Thyroid gland (tissue), 4 donors: ENCODE measurements at places on chromosomes 1 and 21. TPM values are rescaled to one million over a fixed set of nuclear protein-coding genes. Genes with fewer than 3 reads are reported as not detected.

Gene SLC27A3
- 14.4 TPM for total RNA-seq

Gene GBP7
- total RNA-seq = not detected

Gene IL23R
- not detected for total RNA-seq

Gene IFI44L
- total RNA-seq = 8.1 TPM

Gene NTNG1
- total RNA-seq = 0.56 TPM

Gene FCAMR
- total RNA-seq = not detected

Gene C1orf116
- 14.0 TPM for total RNA-seq

Gene HUNK
- 1.2 TPM for total RNA-seq

DNA sequence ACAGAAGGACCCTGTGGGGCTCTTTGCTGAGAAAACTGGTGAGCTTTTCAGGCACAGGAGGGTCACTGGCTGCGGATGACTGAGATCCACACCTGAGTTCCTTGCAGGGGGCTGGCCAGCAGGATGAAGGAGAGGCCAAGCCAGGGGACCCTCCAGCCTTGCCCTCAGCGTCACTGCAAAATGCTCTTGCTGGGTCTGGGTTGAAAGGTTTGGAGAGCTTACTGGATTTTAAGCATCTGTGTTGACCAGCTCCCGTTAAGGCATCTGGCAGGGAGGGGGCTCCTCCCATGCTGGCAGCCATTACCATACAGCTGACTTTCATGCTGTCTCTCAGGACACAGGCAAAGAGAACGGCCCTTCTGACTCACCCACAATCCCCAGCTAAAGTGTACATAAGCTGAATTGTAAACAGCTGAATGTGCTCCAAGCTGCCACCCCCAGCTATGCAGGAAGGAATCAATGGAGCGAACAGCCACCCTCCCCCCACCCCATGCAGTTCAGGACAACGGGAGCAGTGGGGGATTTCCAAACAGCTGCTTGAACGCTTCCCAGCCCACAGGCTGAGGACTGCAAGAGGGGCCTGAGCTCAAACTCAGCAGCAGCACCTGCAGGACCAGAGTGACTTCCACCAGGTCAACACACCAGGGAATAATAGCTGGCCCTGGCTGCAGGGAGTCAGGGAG is 21.3 kb upstream of the A3GALT2 start:
- DNase-seq = peak; percentile 91

- DNase-seq = peak; percentile 41
Observed at GRCh38 chr1:27111626-27112573, 43.0 kb downstream of the SLC9A1 start.

DNA sequence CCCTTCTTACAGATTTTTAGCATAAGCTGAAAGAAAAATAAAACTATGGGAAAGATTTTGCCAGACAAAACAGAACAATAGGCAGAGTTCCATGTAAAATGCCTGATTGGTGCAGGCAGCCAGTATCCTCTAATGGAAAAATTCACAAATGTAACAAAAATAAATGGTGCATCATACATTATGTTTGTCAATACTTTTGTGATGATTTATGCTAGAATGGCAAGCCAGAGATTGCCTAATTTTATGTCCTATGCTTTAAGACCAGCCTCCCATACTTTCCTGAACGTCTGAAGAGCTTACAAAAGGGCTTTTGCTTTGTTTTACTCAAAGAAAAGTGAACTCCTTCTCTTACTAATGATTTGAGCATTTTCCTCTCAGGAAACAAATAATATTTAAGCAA is 81.5 kb upstream of the KCNJ15 start:
- no peak for DNase-seq

DNA sequence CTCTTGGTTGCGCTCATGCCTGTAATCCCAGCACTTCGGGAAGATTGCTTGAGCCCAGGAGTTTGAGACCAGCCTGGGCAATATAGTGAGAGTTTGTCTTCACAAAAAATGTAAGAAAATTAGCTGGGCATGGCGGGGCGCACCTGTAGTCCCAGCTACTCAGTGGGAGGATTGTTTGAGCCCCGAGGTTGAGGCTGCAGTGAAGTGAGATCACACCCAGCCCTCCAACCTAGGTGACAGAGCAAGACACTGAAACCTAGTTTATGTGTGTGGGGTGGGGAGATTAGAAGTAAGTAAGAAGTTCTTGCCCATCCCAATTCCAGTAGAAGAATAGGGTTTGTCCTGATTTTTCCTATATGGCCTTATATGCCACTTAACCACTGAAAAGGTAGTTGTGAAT is 2.0 kb downstream of the RPL5 start:
- DNase-seq = no peak

DNA sequence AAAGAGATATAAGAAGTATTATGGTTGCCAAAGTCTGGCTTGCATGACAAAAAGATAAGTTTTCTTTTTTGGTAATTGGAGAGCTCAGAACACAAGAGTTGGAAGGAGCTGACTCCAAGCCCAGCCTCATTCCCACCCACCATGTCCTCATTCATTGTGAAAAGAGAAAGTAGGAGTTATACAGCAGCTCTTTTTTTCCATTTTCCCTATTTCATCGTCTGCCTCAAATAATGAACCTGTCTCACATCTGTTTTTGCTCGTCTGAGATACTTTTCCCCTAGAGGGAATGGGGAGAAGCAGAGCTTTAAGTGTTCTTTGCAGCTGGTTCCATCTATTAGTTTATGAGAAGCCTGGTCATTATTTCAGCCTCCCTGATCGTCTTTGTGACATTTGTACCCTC is 34.7 kb downstream of the AGT start:
- no peak for DNase-seq

DNA sequence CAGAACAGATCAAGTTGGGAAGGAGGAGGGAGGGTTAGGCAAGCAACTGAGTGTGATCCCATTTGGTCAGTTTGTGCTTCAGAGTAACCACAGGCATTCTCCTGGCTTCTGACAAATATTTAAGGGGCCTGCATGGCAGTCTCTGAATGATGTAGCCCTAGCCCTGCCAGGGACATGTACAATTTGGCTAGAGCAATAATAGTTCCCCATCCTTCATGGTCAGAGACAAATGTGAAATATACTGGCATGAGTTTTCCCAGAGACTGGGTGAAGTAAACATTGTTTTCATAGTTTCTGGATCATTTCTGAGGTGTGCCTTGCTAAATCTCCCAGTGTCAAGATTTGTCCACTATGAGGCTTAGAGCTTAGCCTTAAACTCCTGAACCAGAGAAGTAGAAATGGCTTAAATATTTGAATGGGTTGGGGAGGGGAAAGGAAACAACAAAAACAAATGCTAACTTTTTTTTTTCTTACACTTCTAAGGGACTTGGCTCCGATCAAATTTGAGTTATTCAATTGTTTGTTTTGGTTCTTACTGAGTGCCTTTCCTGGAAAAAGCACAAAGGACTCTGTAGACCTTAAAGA is 42.0 kb upstream of the UBE2U start:
- no peak for DNase-seq

- no peak for DNase-seq
Observed at GRCh38 chr1:165933446-165934170, 106.2 kb downstream of the UCK2 start.

DNA sequence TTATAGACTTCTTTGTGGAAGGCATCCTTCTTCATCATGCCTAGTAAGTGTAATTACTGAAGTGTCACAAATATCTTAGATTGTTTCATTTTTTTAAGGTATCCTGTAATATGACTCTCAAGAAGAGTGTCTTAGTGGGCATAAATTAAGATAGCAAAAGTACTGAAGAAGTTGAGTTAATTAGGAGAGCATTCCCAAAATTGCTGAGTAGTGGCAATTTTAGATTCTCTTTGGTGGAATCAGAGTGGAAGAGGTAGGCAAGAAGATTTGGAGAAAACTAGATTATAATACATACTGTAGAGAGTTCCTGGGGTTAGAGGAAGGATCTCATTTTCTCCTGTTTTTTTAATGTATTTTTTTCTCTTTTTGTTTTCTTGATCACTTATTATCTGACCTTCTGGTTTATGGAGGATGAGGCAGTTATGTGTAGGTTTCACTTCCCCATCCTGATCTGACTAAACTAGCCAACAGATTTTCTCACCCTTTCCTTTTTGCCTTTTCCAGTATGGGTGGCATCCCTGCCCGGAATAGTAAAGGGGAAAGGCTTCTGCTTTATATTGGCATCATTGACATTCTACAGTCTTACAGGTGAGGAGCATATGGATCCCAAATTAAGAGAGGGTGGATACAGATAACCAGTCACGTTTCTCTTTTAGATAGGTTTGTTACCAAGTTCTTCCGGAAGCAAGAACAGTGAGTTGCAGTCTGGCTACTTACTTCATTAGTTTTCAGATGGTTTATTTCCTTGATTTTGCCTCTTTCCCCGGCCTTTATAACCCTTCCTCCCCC is 16.7 kb upstream of the PSMD4 start:
- DNase-seq = no peak

- no peak for DNase-seq
Observed at GRCh38 chr21:46061950-46062349, 36.0 kb upstream of the COL6A2 start.

- DNase-seq = no peak
Observed at GRCh38 chr1:1352786-1353388, 3.7 kb upstream of the DVL1 start.

DNA sequence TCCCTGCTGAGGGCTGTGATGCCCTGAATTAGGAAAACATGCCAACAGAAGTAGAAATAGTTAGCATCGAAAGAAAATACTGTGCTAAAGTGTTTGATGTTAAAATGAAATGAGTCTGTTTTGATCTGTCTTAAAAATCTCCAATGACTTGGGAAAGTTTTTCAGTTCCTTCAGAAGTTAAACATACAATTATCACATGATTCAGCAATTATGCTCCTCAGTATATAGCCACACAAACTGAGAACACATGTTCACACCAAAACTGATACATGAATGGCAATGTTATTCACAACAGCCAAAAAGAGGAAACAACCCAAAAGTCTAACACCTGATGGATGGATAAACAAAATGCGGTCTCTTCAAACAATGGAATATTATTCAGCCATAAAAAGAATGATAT is 130.6 kb downstream of the PTPN14 start:
- no peak for DNase-seq

- no peak for DNase-seq
Observed at GRCh38 chr1:174682419-174683008, 234.8 kb downstream of the GPR52 start.

DNA sequence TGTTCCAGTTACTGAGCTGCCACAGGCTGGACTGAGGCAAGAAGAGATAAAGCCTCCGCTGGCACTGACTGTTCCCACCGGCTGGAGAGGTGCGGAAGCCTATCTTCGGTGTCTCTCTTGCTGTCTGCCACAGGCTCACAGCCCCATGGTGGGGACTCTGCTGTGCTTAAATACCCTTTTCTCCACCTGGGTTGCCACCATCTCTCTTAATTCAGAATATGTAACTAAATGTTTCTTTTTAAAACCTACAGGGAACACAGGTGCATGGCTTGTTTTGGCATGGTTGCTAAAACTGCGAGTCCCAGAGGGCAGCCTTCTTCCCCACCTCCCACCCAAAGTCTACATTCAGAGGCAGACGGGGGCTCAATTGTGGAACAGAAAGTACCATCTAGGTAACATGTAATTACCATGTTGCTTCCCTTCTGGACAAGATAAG is 8.1 kb upstream of the LBR start:
- DNase-seq = no peak

DNA sequence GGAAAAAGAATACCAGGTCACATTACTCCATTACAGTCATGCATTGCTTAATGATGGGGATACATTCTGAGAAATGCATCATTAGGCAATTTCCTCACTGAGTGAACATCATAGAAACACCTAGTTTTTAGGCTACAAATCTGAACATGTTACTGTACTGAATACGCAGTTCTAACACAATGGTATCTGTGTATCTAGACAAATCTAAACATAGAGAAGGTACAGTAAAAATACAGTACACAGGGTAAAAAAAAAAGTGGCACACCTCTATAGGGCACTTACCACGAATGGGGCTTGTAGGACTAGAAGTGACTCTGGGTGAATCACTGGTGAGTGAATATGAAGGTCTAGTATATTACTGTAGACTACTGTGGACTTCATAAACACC is 115.7 kb downstream of the AKT3 start:
- DNase-seq = no peak

DNA sequence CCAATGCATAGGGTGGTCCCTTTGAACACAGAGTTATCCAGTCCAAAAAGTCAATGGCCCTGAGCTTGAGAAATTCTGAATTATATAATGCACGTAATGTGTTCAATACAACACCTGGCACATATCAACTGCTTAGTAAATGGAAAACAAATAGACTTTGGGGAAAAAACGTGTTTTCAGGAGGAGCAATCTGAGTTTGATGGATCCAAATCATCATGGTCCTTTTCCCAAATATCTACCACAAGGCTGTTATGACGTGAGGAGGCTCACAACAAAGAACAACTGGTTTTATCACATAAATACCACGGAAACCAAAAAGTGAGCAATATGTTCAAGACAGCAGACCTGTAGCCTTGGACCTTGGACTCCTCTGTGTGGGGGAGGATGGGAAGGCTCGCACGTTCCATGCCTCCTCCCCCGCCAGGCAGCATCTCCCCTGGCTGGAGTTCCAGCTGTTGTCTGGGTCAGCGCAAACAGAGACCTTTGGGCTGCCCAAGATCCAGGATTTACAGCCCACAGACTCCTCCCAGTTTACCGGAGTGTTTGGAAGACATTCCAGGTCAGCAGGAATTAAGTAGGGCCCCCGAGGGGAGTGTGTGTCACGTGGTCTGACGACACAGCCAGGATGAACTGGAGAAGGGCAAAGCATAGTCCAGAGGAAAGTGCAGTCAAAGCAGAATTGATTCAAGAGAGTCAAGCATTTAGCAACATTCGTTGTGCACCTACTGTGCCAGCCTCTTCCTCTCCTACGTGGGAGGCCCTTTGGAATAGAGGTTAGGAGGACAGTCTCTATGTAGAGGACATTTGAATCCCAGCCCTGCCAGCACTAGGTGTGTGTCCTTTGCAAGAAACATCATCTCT is 32.2 kb upstream of the MED18 start:
- DNase-seq = peak; percentile 21

DNA sequence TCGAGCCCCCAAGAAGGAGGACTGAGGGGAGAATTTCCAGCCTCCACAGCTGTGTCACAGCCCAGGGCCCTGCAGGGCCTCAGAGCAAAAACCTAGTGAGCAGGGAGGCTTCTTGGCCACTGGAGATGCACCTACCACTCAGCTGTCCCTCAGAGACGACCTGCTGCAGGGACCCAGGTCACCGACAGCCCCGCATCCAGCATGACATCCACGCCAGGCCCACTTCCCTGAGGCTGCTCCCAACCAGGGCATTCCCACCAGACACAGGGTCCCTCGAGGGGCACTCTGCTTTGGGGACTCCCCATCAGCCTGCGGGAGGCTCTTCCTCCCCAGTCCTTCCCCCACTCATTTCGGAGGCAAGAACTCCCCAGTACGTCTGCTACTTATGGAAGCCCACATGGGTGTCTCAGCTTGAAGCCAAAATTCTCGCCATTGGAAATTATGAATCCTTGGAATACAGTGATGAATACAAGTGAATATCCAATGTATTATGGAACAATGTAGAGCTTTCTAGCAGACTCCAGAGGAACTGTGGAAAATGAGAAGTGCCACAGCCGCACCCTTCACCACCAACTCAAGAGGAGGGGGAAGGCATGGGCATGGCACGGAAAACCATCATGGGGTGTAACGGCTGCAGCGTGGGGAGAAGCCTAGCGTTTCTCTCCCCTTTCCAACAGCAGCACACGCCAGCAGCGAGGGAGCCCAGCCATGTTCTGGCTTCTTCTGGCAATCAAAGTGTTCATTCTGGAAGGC is 6.9 kb downstream of the TFF3 start:
- no peak for DNase-seq
